ENCODE measurements at places on chromosomes 5 and 9. TPM values are rescaled to one million over a fixed set of nuclear protein-coding genes. Genes with fewer than 3 reads are reported as not detected.

Gene CCL27
- total RNA-seq = not detected

Gene FAM120AOS
- total RNA-seq = 17.5 TPM

Gene SERF1A
- total RNA-seq = 2.6 TPM

DNA sequence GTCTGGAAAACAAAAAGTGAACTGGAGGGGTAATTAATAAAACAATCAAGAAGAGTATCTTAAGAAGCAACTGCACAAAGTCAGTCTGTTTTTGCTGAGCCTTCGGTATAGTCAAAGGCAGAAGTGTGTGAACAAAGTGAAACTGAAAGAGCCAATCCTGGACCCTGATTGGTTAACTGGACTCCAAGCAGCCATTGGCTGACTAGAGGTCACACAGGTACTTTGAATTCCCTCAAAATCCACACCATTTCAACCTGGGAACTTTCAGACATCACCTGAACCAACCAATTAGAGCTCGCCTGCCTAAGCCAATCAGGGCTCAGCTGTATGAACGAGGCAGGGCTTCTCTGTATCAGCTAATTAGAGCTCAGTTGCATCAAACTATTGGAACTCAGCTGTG, 286.7 kb downstream of the TLE4 start:
- DNase-seq = no peak

DNA sequence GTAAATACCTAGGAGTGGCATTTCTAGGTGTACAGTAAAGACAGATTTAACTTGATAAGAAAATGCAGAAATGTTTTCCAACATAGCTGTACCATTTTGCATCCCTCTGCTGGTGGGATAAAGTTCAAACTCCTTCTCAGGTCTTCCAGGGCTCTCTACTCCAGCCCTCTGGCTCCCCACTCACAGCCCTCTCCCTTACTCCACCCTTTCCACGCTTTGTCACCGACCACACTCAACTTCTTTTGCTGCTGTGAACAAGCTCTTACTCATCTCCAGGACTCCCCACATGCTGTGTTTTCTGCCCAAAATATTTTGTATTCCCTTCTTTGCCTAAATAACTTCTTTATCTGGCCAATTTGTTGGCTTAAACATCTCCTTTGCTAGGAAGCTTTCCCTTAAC, 90.6 kb upstream of the OSMR start:
- DNase-seq = no peak

- DNase-seq = peak; percentile 70
These were observed 1.7 kb upstream of the PTPN3 start for GRCh38 chr9:109499631-109500410.

- no peak for DNase-seq
These were observed 244.1 kb downstream of the ADGRV1 start for GRCh38 chr5:90802474-90803317.

- no peak for DNase-seq
These were observed 704.3 kb upstream of the ZNF608 start for GRCh38 chr5:125450771-125451170.

GRCh38 chr9:121348221-121348620, 21.8 kb downstream of the STOM start:
- DNase-seq = no peak

DNA sequence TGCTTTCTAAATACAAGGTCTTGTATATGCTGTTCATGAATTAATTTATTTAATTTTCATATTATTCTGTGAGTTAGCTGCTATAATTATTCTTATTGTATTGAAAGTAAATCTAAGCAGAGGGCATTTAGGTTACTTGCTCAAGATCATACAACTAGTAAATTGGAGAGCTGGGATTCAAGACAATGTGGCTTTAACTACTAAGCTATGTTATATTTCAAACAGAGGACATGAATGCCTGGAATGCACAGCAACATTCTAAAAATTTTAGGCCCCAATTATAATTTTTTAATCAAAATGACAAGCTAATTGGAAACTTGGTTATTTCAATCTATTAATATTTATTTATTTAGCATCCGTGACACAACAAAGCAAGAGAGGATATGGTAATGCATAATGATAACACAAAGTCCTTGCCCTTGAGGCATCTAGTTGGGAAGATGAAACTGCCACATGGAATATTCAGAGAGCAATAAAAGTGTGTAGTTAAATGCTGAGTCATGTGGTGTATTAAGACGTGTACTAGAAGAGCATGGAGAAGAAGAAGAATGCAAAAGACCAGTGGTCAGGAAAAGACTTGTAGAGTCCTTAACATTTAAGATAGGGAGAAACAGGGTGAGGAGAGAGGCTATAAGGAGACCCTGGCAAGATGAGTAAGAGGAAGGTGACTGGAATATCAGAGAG, 24.4 kb downstream of the CTXN3 start:
- DNase-seq = no peak

DNA sequence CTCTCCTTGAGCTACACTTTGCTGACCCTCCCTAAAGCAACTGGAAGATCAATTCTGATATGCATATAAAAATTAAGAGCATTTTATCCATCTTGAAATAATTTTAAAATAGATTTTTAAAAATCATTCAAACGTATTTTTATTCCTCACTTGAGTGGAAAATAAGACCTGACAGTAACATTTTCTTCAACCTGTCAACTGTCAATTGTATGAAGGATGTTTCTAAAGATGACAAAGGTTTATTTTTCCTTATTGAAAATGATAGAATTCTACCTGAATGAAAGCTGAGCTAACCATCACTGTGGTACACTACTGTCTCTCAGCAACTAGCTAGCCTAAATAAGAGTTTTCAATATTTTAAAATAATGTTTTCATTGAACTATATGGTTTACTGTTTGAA, 7.0 kb downstream of the EFNA5 start:
- no peak for DNase-seq
